ENCODE measurements at places on chromosomes 2 and 18. TPM values are rescaled to one million over a fixed set of nuclear protein-coding genes. Genes with fewer than 3 reads are reported as not detected.

- peak; percentile 46 for DNase-seq
These were observed at the start of gene AKAIN1 for GRCh38 chr18:5197032-5197434. Gene AKAIN1 (minus strand): TSS chr18:5197257. CDS start chr18:5197053, 204 bp downstream.

The CYP27C1 gene
- polyA plus RNA-seq: not detected

- DNase-seq: no peak
These were observed 14.0 kb upstream of the UBE2E3 start for GRCh38 chr2:180966378-180966777.

The NUP35 gene
- polyA plus RNA-seq: 8.2 TPM

DNA sequence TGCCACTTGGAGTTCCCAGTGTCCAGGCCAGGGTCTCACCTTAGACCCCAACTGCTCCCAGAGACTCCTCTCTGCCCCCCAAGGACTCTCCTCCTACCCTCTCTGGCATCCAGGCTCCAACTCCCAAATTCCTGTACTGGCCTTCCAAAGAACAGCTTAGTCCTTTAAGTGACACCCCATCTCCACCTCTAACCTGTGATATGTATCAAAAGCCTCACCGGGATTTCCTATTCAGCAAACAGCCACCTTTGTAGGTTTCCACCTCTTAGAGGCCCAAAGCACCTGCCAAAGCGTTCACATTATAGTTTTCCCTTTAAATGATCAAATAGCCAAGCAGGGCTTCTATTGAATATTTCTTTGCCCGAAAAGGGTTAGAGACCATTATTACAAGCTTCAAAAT is 2.7 kb upstream of the COPS8 start:
- no peak for DNase-seq

DNA sequence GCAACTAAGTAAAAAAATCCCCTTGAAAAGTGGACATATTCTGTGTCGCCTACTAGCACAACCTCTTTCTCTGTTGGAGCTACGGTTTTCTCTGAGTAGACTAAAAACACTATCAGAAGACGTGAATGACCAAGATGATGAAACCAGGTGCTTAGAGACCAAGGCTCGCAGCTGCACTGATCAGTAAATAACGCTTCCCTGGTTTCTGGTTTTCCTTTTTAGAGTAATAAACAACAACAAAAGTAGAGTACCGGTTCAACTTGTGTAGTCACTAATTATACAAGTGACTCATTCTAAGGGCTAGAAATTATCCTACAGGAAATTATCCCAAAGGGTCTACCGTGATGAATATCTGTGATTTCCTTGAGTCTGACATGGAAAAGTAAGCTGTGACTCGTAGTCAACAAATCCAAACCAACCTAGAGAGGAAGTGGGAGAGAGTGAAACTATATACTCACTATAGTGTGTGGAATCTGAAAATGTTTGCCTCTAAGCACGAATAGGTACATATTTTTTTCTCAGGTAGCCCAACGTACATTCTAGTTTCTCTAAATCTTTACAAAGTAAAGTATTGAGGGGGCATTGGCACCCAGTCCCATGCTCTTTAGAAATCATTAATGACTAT is 17.8 kb downstream of the RASGRP3 start:
- DNase-seq: no peak

The ANKRD30B gene
- not detected for polyA plus RNA-seq

The APCDD1 gene
- polyA plus RNA-seq: not detected

The CGREF1 gene
- 0.40 TPM for polyA plus RNA-seq

GRCh38 chr2:236127010-236127409 is 41.2 kb downstream of the GBX2 start:
- DNase-seq: no peak

GRCh38 chr2:47174733-47175361 is 19.7 kb upstream of the STPG4 start:
- no peak for DNase-seq

The FSHR gene
- not detected for polyA plus RNA-seq

DNA sequence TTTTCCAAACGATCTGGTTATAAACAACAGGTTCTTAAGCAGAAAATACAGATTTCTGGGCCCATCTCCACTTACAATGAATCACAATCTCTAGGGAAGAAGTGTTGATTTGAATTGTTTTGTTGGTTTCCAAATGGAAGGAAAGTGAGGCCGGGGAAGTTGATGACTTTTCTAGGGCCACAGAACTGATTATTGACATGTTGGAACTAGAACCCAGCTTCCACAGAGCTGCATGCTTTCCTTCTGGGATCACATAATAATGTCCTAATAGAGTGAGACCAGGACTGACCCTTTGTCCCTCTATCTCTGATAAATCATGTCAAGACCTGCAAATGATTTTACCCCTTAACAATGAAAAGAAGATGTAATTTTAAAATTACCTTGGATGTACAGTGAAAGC is 332.2 kb downstream of the OSR1 start:
- DNase-seq: no peak

The GKN1 gene
- not detected for polyA plus RNA-seq

GRCh38 chr18:66473882-66474281 is 130.0 kb downstream of the CDH19 start:
- DNase-seq: no peak

The KCNG3 gene
- polyA plus RNA-seq: not detected

The GPR45 gene
- 0.16 TPM for polyA plus RNA-seq
